ENCODE measurements at places on chromosomes 3 and 15. TPM values are rescaled to one million over a fixed set of nuclear protein-coding genes. Genes with fewer than 3 reads are reported as not detected.

The CILP gene
- 0.08 TPM for total RNA-seq

The HIGD2B gene
- not detected for total RNA-seq

The STOML1 gene
- 11.2 TPM for total RNA-seq

The TRIM42 gene
- total RNA-seq = not detected

The MOBP gene
- total RNA-seq = 0.02 TPM

The CPNE9 gene
- total RNA-seq = 0.08 TPM

The MINDY2 gene
- 5.4 TPM for total RNA-seq

The ASB14 gene
- not detected for total RNA-seq

The ATP13A5 gene
- total RNA-seq = not detected

The ABHD6 gene
- total RNA-seq = 13.5 TPM

The THRB gene
- total RNA-seq = 1.8 TPM

The RAD51 gene
- total RNA-seq = 20.8 TPM

The PLCL2 gene
- total RNA-seq = 7.1 TPM

The ADAMTS7 gene
- total RNA-seq = 3.4 TPM

Measured in A549 treated with DMSO at 1 μM for 4 hours (cell line).